ENCODE measurements at places on chromosomes 5 and 9. TPM values are rescaled to one million over a fixed set of nuclear protein-coding genes. Genes with fewer than 3 reads are reported as not detected.
A peak's percentile ranks its signal among the peaks of the same experiment; 100 is the strongest.

Gene TLX3
- total RNA-seq, result 161 TPM

Gene HSPB3
- not detected for total RNA-seq

- DNase-seq, result no peak
Observed at GRCh38 chr9:37787059-37787458, 2.2 kb upstream of the EXOSC3 start.

Gene PSD2
- total RNA-seq, result 2.3 TPM

DNA sequence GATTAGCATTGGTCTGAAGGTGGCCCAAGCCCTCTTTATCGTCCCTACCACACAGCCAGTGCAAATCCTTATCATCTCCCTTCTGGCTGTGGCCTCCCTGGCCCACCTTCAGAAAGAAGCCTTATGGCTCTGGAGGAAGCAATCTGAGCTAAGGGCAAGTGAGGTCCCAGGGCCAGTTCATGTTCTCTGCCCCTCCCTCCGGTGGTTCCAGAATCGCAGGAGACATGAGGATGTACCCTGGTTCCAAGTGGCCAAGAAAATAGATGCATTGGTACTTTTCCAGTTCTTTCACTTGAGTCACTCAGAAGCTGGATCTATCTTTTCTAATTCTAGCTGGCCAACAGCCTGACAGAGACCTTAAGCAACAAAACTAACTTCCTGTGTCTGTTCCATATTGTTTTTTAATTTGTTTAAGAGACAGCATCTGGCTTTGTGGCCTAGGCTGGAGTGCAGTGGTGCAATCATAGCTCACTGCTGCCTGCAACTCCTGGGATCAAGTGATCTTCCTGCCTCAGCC lies 60.7 kb downstream of the LHFPL2 start:
- no peak for DNase-seq

GRCh38 chr9:72834994-72835393 lies 117.9 kb downstream of the ALDH1A1 start:
- DNase-seq, result no peak

- DNase-seq, result no peak
Observed at GRCh38 chr5:170630711-170631141, 126.9 kb downstream of the KCNIP1 start.

Gene C9
- not detected for total RNA-seq

DNA sequence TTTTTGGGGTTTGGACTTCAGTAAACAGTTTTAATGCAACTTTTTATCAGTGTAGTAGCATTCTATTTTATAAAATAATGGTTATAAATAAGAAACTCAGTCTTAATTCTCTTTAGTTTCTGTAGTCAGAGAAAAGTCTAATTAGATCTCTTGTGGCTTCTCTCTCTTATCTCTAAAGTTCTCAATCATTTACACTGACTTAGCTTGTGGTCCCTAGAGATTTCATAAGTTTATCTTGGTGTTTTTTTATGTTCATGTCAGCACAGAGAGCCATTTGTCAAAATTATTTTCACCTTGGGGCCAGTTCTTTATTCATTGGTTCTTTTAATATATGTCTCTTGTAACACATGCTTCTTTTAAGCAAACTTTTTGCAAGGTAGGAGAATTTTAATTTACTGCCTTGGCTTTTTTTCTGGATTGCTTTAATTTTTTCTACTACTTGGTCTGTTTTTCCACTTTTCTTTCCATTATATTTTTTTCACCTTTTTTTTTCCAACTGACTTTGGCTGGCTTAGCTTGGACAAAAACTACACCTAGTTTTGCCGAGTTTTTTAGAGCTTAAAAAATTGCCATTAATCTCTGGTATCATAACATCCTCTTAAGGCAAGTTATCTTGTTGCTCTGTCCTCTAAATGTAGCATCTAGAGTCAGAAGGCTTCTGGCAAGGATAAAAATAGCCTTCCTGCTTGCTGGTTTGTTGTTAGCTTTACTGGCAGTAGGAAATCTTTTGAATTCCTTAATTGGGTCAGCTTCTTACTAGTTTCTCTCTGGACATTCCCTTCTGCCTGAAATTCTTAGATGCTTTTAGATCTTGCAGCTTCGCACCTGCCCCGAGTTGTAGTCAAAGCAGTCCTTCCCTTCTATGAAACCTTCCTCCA lies 35.3 kb downstream of the CPEB4 start:
- DNase-seq, result no peak

GRCh38 chr5:144247131-144247530 lies 76.5 kb downstream of the KCTD16 start:
- DNase-seq, result peak; percentile 19
